Stimulated activated CD8-positive, alpha-beta memory T cell treated with anti-CD3 and anti-CD28 coated beads, Interleukin-2, amount 100 ng/mL, for 48 hours (primary cell): ENCODE measurements at places on chromosomes 11 and 22.

- DNase-seq, result no peak
Observed at GRCh38 chr22:48742556-48743343, 1084.9 kb downstream of the BRD1 start.

- DNase-seq, result no peak
Observed at GRCh38 chr22:37601540-37602442, 6.8 kb upstream of the GGA1 start.

GRCh38 chr11:86812322-86812670 lies 12.0 kb downstream of the PRSS23 start:
- no peak for DNase-seq

DNA sequence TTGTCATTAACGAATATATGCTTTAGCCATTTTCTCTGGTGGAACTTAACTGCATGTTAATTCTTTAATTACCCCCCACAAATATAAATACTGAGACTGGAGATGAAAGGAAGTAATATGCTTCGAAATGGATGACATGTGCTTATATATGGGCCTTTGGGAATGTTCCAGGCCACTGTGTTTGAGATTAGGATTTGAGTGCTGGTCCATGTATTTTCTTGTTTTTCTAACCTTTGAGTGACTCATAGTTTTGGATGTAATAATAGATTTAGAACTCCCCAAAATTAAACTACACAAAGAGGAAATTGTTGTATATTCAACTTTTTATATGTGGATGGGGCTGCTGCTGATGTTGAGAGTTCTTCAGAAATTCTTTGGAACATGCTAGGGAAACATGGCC lies 54.2 kb downstream of the EXT2 start:
- DNase-seq, result no peak

- no peak for DNase-seq
Observed at GRCh38 chr22:19807161-19807913, 46.8 kb downstream of the TBX1 start.

DNA sequence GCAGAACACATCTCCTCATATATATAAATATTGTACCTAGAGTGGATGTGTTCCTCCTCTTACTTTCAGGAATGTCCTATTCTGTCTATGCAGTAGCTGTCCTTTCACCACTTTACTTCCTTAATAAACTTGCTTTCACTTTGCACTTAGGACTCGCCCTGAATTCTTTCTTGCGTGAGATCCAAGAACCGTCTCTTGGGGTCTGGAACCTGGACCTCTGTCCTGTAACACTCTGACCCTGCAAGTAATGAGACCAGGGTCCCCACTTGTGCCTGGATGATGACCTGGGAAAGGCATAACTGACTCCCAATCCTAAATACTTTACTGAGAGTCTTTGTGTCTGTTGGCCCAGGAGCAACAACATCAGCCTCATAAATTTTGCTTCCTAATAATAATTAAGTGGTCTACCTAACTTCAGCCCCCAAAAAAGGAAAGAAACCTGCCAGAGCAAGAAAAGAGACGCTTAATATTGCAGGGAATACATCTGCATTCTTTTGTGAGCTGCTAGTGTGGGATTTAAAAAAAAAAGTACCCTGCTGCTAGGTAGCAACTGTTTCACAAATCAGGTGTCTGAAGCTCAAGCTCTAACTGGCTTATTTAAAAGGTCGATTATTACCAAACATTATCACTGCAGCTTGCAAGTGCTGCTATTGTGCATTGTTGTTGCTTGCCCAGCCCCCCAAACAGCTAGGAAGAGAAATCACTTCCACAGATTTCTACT lies 69.3 kb downstream of the FAM168A start:
- DNase-seq, result no peak

GRCh38 chr11:2194877-2195755 lies 23.5 kb upstream of the TH start:
- DNase-seq, result peak; percentile 38

DNA sequence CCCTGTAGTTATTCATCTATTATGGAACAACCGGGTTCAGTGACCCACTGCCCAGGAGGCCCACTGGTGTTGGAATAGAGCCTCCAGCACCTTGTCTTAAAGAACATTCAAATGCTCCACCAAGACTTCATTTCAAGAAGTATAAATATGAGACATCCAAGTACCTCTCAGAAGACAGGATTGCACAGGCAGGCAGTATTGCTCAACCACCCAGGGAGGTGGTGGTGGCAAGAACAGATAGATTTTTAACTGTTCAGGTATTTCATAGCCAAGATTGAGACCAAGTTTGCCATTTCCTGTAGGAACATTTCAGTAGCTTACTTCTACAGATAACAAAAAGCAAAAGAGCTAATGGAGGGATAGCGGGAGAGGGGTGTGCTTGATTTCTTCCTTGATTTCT lies 78.7 kb downstream of the COMMD9 start:
- no peak for DNase-seq

DNA sequence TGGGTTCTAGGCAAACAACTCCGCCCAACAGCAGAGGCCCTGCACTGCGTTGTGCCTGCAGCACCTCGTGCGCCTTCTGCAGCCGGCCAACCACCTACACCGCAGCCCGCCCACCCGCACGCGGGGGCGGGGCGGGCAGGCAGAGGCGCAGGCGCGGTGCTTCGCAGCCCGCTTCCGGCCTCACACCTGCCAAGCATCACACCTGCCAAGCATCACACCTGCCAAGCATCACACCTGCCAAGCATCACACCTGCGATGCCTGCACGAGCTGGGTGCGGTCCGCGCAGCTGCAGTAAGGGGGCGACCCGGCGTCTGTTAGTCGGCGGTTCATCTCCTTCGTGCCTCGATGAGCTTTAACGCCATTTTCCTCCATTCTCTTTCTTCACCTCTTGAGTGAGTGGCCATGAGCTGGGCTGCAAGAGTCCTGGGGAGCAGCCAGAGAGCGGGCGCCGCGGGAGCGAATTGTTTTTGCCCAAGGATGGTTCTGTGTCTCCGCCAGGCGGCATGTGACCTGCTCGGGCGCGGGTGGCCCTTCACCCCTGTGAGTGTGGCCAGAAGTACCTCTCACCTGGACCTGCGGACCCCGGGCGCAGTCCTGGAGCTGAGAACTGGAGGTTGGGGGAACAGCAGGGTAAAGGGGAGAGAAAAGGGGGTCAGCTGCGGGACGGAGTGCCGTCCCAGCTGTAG lies at the start of gene LDHAL6A:
Gene LDHAL6A (plus strand): TSS at position 171 of the 687 bp plus-strand sequence. CDS start 825 bp downstream, outside the sequence.
- DNase-seq, result no peak

DNA sequence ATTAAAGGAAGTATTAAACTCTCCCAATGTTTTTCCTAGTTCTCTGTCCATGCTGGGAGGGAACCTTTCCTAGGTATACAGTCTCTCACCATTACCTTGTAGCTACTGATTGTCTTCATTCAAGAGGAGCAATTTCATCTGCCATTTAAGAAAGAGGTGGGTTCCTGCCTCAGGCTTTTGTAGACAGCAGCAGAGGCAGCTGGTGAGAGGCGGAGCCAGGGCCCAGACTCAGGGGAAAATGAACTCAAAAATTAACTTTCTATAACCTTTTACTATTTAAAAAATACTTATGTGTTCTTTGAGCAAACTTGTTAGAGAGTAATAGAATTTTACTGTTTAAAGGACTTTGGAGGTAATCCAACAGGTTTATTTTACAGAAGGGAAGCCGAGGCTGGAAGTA lies 133.0 kb downstream of the SNX19 start:
- DNase-seq, result no peak

DNA sequence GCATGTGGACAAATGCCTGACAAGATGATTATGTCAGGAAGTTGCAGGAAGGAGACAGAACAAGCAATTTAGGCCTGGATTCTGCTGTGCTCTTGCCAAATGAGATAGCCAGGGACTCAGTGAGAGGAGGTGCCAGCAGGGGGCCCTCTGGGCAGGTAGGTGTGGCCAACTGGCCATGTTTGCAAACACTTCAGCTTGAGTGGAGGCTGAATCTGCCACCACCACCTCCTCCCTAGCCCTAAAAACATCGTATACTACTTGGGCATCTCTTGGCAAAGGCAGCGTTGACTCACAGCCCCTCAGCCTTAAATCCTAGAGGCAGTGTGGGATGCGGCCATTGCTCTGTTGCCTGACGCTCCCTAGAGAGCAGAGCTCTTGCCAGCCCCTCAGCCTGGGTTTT lies 95.1 kb upstream of the PLET1 start:
- DNase-seq, result no peak

GRCh38 chr22:47878460-47878859 lies 1116.0 kb downstream of the TBC1D22A start:
- no peak for DNase-seq

DNA sequence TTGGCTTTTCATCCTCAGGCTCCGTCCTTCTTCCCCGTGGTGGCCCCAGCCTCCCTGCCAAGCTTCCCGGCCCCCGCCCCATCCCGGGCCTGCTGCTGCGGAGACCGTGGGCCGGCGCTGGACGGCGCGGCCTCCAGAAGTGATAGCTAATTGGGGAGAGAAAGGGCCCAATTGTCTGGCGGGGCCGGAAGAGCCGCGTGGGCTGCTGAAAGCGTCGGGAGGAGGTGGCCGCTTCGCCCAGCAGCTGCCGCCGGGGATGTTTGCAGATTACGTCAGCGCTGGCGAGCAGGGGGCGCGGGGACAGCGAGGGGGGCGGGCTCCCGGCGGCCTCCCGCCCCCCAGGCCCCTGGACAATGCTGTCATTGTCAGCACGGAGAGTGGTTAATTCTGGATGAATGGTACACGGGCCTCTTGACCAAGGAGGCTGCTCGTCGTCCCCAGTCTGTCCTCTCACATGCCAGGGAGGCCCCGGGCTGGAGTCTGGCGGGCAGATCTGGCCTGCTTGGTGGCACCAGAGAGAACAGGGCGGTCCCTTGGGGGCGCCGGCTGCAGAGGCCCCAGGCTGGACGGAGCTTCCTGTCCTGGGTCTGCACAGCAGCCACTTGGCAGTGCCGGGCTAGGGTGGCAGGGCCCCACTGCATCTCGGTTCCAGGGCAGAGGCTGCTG lies 1.6 kb downstream of the SMIM38 start:
- no peak for DNase-seq

DNA sequence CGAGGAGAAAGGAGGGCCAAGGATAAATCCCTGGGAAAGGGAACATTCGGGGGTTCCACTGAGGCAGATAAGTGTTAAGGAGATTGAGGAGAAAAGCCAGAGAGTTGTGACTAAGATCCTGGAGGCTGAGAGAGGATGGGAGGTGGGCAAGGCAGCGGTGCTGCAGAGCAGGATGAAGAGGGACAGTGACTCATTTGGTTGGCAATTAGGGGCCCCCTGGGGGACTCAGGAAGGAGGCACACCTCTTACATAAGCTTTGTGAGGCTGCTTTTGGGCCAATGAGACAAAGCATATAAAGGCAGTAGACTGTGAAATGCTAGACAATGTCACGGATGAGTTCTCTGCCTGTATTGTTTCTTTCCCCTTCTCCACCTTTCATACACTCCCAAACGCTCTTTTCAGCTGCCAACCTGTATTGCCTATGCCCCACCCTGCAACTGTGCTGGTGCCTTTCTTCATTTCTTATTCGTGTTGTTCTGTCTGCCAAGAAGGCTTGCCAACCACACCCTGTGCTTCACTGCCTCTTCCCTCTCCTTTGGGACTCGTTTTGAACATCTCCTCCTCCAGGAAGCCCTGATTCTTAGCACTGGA lies 246.8 kb upstream of the KIRREL3 start:
- DNase-seq, result no peak

DNA sequence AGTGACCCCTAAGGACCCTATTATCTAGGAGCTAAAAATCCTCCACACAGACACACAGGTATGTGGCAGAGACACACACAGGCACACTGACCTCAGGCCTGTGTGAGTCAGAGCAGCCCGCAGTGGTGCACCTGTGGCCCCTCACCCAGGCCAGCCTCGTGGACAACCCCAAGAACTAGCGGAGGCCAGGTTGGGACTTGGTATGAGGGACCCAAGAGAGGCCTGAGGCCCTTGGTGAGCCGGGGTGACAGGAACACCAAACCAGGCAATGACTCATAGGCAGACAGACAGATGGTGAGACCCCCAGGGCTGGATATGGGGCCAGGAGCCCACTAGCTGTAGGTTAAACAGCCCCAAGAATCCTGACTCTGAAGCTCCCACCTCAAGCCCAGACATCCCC lies 6.0 kb downstream of the CASTOR1 start:
- DNase-seq, result no peak
